Activated T-helper 1 cell treated with Interleukin-2 at 50 U/mL for 16 hours (primary cell): ENCODE measurements at places on chromosomes 1 and 21.
A peak's percentile ranks its signal among the peaks of the same experiment; 100 is the strongest.

DNA sequence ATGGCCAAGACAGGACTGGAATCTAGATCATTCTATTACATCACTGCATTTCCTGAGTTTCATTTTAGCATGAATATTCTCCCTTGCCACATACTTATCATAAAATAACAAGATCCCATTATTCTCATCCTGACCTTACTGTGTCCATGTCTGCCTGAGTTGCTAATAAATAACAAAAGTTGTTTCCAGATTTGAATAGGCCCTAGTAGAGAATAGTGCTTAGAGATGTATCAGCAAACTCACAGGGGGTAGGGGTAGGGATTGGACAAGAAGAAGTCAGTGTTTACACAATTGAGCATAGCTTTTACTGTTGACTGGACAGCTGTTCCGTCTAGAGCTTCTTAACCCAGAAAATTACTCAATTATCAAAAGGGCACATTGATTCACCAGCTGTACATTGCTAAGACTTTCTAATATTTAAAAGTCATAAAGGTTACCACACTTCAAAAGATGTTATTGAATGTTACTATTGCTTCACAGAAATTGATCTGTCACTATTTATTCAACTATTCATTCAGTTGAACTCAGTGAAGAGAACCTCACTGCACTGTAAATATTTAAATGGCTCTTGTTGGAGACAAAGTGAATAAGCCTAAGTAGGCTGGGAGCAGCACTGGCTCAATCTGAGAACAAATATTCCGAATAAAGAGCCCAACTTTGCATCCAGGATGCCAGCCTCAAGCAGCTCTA, 121.9 kb downstream of the NRIP1 start:
- DNase-seq: no peak

GRCh38 chr1:9317591-9318417, 25.1 kb downstream of the SPSB1 start:
- no peak for DNase-seq

- DNase-seq: no peak
Measured at GRCh38 chr1:81414488-81415015, 386.2 kb upstream of the ADGRL2 start.

- no peak for DNase-seq
Measured at GRCh38 chr1:59672851-59673572, 141.7 kb upstream of the HOOK1 start.

DNA sequence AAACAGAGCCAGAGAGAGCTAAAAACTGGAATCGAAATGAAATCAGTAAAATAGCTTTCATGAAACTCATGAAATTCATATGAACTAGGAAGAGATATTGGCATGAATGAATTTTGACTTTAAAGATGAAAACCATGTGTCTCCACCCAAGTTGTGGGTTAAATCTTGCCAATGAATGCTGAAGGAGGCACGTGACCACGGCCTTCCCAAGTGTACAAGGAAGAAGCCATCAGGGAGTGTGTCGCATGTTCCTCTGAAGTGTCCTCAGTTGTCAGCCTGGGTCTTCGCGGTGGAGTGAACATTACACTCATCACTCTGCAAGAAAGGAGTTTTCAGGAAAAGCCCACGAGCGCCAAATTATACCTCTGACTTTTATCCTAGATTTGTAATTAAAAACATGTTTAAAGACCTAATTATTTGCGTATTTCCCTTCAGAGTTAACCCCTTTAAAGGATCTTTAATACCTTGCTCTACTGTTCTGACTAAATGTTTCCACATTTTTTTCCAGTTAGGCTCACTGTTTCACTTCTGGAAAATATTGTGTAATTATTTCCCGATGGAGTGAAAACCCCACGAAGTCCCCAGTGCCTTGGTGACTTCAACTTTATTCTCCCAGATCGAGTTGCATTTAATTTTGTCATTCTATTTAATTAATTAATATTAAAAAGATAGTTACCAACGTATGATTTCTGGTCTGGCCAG, 118.3 kb downstream of the DHRS3 start:
- DNase-seq: no peak

DNA sequence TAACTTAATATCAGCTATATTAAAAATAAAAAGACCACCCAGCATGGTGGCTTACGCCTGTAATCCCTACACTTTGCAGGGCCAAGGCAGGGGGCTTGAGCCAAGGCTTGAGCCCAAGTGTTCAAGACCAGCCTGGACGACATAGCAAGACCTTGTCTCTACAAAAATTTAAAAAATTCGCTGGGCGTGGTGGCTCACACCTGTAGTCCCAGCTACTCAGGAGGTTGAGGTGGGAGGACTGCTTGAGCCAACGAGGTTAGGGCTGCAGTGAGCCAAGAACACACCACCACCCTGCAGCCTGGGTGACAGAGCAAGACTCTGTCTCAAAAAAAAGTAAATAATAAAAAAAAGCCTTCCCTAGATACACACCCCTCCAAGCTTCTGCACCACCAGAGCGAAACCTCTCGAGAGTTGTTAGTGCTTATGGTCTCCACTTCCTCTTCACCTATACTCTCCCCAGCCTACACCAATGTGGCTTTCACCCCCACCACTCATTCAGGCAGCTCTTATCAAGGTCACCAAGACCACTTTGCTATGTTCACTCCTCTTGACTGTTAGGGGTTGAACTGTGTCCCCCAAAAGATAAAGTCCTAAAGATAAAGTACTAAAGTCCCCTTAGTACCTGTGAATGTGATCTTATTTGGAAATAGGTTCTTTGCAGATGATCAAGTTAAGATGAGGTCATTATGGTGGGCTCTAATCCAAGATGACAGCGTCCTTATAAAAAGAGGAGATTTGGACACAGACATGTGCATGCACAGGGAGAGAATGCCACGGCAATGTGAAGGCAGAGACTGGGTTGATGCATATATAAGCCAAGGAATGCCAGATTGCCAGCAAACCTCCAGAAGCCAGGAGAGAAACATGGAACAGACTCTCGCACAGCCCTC, 6.8 kb upstream of the PPP1R15B start:
- no peak for DNase-seq

DNA sequence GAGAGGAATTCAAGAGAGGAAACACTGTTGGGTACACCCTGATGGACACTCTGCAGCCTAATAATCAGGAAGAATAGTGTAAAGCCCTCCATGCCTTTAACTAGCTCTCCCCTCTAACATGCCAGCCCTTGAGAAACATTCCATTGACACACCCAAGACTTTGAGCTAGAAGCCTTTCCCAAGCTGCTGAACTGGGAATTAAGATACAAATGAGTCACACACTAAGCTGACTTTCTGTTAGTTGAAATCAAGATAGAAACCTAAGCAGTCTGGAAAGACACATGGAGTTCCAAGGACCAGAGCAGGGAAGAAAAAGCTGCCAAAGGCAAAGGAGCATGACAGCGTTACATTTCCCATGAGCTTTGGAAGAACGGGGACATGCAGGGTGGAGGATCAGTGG, 380.8 kb downstream of the NPHP4 start:
- no peak for DNase-seq

DNA sequence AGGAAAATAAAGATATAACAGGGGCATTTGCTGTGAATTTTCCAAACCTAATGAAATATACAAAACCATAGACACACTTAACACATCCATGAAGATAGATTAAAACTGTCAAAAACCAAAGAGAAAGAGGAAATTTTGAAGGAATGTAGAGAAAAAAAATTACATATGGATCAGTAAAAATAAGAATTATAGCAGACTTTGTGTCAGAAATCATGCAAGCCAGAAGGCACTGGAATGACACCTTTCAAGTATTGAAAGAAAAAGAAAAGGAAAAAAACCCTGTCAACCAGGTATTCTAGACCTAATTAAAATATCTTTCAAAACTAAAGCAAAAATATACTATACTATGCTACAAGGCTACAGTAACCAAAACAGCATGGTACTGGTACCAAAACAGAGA, 125.8 kb upstream of the PALMD start:
- no peak for DNase-seq

GRCh38 chr1:33698361-33699035, 165.4 kb upstream of the HMGB4 start:
- DNase-seq: no peak

GRCh38 chr1:197302775-197303174, 34.7 kb downstream of the CRB1 start:
- DNase-seq: no peak

DNA sequence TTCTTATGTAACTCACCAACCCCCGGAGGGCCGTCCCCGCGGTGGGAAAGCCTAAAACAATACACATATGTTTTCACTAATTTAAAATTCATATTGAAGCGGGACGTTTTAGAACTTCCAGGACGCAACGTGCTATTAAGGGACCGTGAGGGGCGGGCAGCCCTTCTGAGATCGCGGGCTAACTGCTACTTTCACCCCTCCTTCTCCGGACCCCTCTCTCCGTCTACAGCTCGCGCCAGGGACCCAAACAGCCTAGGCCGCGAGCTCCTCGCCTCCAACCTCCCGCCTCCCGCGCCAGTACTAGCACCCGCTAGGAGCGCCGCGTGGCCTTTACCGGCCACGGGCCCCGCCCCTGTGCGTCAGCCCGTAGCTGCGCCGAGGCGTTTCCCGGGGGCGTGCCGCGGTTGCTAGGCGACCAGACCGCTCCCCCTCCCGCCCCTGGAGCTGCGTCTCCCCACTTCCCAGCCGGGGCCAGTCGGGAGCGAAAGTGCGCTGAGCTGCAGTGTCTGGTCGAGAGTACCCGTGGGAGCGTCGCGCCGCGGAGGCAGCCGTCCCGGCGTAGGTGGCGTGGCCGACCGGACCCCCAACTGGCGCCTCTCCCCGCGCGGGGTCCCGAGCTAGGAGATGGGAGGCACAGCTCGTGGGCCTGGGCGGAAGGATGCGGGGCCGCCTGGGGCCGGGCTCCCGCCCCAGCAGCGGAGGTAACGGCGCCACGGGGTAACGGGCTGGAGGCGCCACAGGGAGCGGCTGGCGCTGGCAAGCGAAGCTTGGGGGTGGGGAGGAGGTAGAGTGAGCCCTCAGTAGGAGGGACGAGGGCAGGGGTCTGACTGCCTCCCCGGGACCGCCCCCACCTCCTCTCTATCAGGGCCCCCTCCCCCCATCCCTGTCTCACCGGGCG, at the start of gene DYRK3:
Gene DYRK3 (plus strand): TSS at position 457 of the 898 bp plus-strand sequence. CDS start 168 bp downstream, at position 625.
- peak; percentile 86 for DNase-seq

GRCh38 chr1:214338212-214338611, 57.3 kb downstream of the SMYD2 start:
- DNase-seq: no peak

DNA sequence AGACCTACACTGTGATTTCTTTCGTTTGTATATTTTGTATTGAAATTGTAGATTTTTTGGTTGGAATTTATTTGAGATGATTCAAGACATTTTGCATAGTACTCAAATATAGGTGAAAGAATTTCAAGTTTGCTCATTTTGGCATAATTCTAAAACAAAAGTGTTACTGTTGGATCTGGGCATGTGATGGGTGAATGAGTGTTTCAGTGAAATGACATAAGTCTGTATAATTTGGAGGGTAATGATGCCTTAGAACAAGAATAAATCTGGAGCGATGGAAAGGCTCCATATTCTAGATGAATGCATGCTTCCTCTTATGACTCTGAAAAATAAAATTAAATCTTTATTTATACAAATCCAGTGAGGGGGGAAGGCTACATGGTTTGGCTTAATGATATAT, 41.0 kb downstream of the NFIA start:
- DNase-seq: no peak

- DNase-seq: no peak
Measured at GRCh38 chr1:98045211-98045766, 124.5 kb upstream of the DPYD start.

GRCh38 chr1:227895828-227896685, 51.7 kb downstream of the WNT9A start:
- DNase-seq: no peak

DNA sequence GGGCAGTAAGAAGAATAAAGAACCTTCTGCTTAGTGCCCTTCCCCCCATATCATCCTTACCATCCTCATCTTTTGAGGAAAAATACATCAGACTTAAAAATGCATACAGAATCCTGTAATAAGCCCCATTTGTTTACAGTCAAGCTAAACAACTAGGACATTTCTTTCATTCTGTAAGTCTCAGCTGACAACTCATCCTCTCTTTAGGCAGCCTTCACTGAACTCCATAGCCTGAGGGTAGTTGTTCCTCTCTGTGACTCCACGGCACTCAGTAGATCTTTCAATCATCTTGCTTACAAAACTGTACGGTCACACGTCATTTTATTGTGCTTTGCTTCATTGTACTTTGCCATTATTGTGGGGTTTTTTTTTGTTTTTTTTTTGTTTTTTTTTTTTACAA, 82.5 kb downstream of the NRIP1 start:
- no peak for DNase-seq

DNA sequence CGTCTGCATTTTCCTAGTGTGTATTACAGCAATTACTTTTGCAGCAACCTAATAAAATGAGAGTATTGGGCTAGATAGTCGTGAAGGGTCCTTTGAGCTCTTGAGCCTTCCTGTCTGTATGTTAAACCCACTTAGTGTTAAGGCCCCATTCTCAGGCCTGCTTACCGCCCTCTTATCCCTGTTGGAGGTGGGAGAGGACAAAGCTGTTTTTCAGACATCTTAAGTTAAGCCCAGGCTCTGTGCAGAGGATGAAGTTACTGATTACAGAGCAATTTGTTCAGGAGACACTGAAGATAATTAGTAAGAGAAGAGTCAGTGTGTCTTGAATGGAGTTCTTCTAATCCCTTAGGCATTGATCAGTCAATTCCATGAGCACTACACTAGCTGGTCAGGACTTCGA, 114.6 kb downstream of the UCK2 start:
- no peak for DNase-seq

DNA sequence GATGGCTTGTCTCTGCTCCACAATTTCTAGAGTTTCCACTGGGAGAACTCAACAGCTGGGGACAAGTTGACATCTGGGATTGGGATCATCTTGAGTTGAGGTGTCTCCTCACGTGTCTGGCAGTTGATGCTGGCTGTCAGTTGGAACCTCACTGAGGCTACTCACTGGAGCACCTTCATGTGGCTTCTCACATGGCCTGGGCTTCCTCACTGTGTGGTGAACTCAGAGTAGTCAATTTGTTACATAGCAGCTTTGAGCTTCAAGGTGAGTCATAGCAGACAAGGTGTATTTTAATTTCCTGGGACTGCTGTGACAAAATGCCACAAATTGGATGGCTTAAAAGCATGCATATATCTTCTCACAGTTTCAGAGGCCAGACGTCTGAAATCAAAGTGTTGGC, 44.0 kb downstream of the NTNG1 start:
- no peak for DNase-seq

DNA sequence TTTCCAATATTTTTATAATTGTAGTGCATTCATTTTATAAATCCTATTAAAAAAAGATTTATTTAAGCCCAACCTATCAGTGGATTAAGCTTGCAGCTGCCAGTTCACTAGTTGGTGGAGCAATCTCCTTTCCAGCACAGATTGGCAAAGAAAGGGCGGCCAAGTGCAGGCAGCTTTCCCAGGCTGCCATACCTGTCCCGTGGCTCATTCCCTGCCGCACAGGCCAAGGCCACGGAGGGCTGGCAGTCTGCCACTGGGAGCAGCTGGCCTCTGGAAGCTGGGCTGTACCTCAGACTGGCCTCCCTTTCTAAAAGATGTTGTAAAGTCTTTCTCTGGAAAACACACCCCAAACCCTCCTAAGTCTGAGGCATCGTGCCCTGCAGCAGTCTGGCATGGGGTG, 74.2 kb downstream of the SIM2 start:
- no peak for DNase-seq
